ENCODE measurements at places on chromosomes 3 and 15.

DNA sequence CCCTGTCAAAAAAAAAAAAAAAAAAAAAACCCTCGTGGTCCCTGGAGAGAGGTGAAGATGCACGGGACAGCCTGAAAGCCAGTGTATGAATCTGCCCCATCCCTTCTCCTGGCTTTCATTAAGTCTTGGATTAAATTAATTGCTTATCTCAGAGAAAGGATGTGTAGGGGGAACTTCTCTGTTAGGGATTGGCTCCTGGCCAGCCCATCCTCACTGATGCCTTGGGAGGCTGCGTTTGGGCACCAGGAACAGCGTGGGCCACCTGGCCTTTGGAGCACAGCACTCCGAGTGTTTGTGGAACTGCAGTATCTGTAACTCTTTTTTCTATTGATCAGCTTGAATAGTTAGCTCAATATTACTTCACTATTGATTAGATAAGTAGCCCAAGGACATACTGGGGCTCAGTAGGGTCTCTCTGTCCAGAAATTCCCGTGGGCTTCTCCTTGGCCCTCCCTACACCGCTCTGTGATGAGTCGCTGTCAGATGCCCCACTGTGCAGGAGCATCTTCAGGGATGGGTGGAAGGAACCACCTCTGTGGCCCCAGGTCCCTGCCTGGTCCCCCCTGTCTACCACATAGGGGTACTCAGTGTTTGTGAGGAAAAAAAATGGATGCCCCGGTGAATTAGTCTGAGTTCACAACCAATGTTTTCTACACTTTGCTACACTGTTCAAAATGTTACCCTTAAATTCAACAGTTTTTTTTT is 2.0 kb downstream of the PXYLP1 start:
- DNase-seq, result no peak

DNA sequence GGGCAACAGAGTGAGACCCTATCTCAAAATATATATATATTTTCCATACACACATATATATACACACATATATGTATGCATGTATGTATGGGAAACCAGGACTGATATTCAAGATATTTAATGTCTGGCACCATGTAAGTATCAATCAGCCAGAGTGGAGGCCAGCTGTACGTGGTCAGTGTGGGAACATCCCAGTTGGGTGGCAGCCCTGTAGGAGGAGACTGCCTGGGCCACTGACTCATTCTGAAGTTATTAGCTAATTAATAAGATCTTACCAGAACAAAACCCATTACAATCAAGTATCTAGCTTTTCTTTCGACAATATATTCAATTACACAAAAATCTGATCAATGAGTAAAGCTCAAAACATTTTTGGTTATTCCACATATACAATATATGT is 85.1 kb upstream of the OCA2 start:
- no peak for DNase-seq

- peak; percentile 77 for DNase-seq
These were observed 2.3 kb upstream of the VPS18 start for GRCh38 chr15:40891810-40892446.

- no peak for DNase-seq
These were observed 34.5 kb downstream of the NR1D2 start for GRCh38 chr3:23979569-23979968.

DNA sequence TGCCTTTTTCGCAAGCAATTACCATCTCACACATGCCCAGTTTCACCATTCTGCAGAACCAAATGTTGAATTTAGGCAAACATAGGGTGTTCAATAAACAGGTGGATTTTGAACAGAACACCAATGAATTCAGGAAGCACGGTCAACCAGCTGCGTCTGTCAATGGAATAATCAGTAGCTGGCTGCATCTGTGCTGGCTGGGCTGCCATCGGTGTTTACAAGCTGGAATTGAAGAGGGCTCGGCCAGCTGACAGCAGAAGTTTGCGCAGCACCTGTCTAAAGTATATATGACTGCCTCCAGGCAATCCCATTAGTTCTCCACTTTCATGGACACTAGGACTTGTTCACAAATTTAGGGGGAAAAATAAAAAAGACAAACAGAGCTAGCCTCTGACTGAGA is 996.4 kb upstream of the CFAP20DC start:
- DNase-seq, result peak; percentile 45

- DNase-seq, result no peak
These were observed 107.0 kb downstream of the RPLP1 start for GRCh38 chr15:69559440-69560190.

GRCh38 chr3:149655826-149656574 is 1.8 kb downstream of the WWTR1 start:
- DNase-seq, result no peak

DNA sequence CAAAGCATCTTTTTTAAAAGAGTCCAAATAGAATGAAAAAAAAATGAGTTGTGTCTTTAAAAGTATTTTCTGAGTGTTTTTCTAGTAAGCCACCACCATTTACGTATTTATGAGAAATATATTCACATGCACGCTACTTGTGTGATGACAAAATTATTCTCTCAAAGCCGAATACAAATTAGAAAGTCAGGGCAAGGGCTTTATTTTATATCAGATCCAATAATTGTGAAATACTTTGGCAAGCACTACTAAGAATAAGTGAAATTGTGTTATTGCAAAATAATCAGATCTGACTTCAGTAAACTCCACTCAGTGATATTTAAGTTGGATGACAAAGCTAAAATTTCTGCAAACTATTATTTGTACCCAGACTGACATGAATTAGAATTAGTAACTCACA is 589.3 kb upstream of the KCNMB2 start:
- no peak for DNase-seq

DNA sequence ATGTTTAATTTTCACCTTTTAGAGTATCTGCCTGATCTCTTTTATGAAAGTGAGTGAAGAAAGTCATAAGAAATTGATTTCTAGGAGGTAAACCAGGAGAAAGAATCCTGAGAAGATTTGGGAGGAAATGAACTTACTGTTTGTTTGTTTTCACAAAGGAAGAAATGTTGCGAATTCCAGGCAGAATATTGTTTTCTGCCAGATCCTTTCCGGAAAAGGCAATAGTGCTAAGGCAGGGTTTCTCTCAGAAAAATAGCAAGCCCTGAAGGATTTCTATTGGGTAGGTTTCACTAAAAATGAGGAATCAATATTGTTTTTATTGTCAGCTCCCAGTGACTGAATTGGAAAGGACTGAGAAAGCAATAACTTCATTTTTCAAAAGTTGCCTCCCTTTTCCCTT is 85.7 kb upstream of the TGFBR2 start:
- DNase-seq, result no peak

- no peak for DNase-seq
These were observed 265.3 kb upstream of the IL12A start for GRCh38 chr3:159723295-159723694.

- no peak for DNase-seq
These were observed 44.2 kb downstream of the GSK3B start for GRCh38 chr3:120049881-120050539.

- DNase-seq, result peak; percentile 73
These were observed 1.2 kb downstream of the CRABP1 start for GRCh38 chr15:78341057-78341987.

DNA sequence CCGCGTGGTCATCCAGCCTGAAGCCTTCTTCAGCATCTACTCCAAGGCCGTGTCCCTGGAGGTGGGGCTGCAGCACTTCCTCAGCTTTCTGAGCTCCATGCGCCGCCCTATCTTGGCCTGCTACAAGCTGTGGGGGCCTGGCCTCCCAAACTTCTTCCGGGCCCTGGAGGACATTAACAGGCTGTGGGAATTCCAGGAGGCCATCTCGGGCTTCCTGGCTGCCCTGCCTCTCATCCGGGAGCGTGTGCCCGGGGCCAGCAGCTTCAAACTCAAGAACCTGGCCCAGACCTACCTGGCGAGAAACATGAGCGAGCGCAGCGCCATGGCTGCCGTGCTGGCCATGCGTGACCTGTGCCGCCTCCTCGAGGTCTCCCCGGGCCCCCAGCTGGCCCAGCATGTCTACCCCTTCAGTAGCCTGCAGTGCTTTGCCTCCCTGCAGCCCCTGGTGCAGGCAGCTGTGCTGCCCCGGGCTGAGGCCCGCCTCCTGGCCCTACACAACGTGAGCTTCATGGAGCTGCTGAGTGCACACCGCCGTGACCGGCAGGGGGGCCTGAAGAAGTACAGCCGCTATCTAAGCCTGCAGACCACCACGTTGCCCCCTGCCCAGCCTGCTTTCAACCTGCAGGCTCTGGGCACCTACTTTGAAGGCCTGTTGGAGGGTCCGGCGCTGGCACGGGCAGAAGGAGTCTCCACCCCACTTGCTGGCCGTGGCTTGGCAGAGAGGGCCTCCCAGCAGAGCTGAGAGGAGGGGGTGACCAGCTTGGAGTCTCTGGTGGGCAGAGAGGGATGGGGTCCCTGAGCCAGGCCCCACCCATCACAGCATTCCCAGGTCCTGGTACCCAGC is 37.9 kb downstream of the GOLGA6A start:
- no peak for DNase-seq

DNA sequence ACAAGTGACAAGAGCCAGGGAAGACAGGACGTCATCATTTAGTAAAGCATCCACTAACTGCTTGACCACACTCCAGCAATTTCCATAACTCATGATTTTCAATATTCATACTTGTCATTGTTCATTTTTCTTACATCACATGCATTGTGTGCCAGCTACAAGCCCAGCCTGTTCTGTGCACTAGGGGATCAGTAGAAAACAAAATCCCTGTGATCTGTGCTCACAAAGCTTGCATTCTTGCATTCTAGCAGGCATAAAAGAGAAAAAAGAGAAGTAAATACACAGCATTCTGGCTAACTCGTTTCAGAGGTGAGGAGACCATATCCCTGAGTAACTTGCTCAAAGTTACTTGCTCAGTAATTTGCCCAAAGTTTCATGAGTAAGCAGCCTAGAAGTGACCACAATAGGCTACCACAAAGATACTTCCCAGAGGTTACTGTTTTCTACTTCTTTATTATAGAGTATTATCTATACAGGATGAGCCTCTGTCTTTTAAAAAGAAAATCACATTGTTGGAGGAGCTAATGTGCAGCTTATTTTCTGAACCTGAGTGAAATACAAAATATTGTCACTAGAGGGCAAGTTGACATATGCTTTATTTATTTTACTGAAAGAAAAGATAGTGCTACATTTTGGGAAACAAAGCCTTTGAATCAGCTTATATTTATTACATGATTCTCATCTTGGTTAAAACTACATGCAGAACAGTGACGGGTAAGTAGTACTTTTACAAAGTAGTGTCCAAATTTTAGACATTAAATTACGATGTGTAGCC is 701.4 kb upstream of the LMCD1 start:
- DNase-seq, result no peak

DNA sequence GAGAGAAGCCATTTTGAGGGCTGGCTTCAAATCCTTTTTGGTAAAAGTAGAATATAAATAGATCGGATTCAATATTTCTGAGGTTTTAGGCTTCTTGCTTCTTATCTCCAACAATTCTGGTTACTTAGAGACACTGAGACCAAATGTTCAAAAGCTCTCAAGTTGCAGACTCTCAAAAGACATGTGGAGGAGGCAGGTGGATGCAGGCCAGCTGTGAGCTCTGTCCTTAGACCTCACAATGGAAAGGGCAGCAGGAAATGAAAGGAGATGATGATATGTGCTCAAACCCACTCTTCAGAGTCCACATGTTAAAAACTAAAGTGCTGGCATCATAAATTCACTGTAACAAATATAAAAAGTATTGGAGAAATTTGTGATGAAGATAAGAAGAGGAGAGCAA is 424.9 kb upstream of the ALCAM start:
- DNase-seq, result no peak

DNA sequence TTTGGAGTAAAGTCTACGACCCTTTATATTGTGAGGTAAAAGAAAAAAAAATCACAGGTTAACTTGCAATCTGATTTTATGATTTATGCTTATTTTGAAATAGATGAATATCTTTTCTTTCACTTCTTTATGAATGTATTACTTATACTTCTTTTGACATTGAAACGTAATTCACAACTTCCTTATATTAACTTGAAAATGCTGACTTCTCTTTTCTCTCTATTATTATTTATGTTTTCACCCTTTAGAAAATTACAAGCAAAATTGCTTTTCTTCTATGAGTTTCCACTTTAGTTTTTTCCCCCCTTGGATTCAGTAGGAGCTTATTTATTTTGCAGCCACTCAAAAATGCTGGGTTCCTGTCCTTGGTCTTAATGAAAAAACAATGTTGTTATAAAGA is 25.4 kb downstream of the ACP3 start:
- DNase-seq, result no peak

DNA sequence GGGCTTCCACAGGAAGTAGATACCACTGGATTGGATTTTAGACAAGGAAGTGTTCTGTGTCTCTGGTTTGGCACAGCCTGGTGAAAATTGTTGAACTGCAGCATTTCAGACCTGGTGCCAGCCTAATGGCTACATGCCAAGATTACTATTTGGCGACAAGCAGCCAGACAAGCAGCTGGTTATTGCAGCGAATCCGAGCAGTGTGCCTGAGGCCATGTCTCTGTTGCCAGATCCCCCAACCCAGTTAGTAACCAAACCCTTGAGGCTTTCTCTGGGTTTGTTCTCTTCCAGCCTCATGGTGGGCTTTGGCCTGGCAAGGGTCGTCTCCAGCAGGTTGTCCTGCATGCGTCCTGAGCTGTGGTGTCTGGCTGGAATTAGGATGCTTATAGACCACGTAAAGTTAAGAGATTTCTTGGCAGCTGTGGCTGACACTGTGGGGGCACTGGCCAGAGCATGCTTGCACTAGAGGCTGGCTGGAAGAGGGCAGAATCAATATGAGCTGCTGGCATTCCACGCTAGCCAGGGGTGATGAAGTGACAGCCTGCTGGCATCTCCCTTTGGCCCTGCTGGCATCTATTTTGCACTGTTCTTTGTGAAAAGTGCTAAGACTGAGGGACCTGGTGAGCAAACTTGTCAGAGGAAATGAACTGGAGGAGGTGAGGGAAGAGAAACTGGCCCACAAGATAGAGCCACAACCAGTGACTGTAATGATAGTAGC is 172.6 kb downstream of the RBMS3 start:
- DNase-seq, result no peak

DNA sequence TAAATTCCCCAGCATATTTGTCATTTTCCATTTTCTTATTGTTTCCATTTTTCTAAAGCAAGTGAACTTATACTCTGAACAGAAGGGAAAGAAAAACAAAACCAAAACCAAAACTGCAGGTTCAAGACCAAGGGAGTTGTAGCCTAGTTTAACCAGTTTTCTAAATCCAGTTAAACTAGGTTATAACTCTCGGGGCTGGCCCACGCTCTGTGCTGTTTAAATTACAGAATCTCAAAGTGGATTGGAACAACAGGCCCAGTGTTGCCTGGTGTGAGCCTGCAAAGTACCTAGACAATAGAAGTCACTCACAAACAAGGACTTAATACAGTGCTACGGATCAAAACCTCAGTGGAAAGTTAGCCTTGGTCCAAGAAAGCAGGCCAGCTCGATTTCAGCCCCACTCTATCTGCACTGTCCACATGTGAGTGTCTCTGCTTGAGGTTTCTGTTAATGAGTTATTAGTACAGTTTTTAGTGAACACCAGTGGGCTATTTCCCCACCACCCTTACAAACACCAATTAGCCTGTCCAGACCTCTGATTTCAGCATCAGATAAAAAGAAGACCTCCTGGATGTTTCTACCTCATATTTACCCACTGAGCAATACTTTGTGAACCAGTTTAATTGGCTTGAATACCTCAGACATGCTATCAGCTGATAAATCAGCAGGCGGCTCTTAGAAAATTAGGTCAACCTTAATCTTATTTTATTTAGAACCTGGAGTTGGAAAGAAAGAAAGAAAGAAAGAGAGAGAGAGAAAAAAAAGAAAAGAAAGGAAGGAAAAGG is 93.8 kb upstream of the PDZRN3 start:
- no peak for DNase-seq

- no peak for DNase-seq
These were observed 112.5 kb downstream of the RAP2B start for GRCh38 chr3:153274561-153274960.

All from eye (tissue), 1 donor.